ENCODE measurements at places on chromosomes 5 and 9. TPM values are rescaled to one million over a fixed set of nuclear protein-coding genes. Genes with fewer than 3 reads are reported as not detected.

PCDHB4 gene
- polyA plus RNA-seq = 0.04 TPM

TLX3 gene
- not detected for polyA plus RNA-seq

SOX30 gene
- 0.09 TPM for polyA plus RNA-seq

DNA sequence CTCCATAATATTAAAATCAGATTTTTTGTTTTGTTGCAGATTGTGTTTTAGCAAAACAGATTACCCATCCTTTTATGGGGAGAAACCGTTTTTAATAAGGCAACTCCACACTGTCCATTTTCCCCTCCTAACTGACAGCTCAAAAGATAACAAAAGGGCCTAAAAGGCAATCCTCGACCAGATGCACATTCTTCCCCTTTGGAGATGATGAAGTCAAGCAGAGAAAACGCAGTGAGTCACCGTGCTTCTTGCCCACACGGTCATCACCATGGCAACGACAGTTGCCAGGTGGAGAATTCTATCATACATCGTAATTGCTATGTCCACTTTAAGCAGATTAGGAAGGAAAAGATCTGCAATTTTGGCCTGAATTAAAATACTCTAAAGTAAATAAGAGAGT is 96.4 kb downstream of the DIRAS2 start:
- DNase-seq = peak; percentile 53

DNA sequence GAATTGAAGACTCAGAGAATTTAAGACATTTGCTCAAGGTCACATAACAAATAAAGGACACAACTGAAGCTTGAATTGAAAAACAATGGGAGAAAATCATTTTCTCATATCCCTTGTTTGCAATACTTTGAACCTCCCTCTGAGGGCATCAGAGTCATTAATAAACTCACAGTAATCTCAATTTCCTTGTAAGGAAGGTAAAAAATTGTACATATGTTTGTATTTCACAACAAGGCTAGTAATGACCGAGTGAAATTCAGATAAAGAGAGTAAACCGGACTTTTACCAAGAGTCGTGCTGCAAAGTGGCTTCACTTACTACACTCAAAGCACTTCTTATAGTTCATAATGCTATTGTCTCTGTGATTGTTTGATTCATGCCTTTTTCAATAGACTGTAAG is 665.0 kb downstream of the NR2F1-AS1 start:
- DNase-seq = no peak

GRCh38 chr5:59069438-59070079 is 486.7 kb downstream of the RAB3C start:
- DNase-seq = peak; percentile 83

COL15A1 gene
- 3.2 TPM for polyA plus RNA-seq

SLC1A1 gene
- 0.45 TPM for polyA plus RNA-seq

Measured in AG04450 (cell line).